ENCODE measurements at places on chromosomes 7 and 10.
A peak's percentile ranks its signal among the peaks of the same experiment; 100 is the strongest.

- peak; percentile 68 for DNase-seq
These were observed 105.8 kb downstream of the ARHGAP21 start for GRCh38 chr10:24617771-24618396.

GRCh38 chr7:44161371-44161770 lies 20.2 kb upstream of the MYL7 start:
- DNase-seq, result no peak

GRCh38 chr7:135920478-135920877 lies 56.7 kb downstream of the MTPN start:
- DNase-seq, result no peak

- peak; percentile 46 for DNase-seq
These were observed 124.4 kb downstream of the PON1 start for GRCh38 chr7:95199779-95200558.

DNA sequence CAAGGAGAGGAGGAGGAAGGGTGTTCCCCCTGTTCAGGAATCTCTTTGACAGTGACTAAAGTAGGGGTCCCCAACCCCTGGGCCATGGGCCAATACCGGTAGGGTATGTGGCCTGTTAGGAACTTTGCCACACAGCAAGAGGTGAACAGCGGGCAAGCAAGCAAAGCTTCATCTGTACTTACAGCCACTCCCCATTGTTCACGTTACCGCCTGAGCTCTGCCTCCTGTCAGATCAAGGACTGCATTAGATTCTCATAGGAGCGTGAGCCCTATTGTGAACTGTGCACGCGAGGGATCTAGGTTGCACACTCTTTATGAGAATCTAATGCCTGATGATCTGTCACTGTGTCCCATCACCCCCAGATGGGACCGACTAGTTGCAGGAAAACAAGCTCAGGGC lies 201.6 kb downstream of the CAMK1D start:
- no peak for DNase-seq

DNA sequence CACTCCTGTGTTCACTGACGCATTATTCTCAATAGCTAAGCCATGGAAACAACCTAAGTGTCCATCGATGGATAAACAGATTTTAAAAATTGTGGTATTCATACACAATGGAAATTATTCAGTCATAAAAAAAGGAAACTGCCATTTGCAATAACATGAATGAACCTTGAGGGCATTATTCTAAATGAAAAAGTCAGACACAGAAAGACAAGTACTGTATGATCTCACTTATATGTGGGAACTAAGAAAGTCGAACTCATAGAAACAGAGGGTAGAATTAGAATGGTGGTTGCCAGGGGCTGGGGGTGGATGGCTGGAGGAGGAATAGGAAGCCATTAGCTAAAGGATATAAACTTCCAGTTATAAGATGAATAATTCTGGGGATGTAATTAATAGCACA lies 71.8 kb downstream of the JAZF1 start:
- DNase-seq, result no peak

- DNase-seq, result no peak
These were observed 9.7 kb downstream of the TM9SF3 start for GRCh38 chr10:96577069-96577468.

GRCh38 chr7:133650069-133650468 lies 397.2 kb downstream of the EXOC4 start:
- no peak for DNase-seq

- no peak for DNase-seq
These were observed 189.9 kb upstream of the PDE1C start for GRCh38 chr7:32259931-32260596.

DNA sequence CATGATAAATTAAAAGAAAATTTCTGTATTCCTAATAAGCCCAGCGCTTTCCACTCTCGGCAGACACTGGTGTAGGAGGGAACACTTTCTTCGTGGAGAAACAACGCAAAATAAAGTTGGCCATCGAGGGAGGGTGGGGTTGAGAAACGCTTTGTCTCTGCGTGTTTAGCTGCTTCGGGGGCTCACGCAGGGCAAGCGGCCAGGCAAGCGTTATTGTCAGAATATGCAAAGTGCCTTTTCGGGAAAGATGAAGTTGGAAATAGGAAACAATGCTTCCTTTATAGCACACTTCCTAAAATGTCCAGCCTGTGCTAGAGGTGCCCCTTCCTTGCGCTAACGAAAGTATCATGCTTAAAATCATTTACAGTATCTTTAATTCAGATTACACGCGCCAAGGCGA lies 1.9 kb upstream of the EBF3 start:
- DNase-seq, result no peak

- peak; percentile 76 for DNase-seq
These were observed 112.1 kb downstream of the FAM53B start for GRCh38 chr10:124632064-124632531.

GRCh38 chr10:61750943-61751471 lies 88.3 kb downstream of the CABCOCO1 start:
- DNase-seq, result peak; percentile 59

DNA sequence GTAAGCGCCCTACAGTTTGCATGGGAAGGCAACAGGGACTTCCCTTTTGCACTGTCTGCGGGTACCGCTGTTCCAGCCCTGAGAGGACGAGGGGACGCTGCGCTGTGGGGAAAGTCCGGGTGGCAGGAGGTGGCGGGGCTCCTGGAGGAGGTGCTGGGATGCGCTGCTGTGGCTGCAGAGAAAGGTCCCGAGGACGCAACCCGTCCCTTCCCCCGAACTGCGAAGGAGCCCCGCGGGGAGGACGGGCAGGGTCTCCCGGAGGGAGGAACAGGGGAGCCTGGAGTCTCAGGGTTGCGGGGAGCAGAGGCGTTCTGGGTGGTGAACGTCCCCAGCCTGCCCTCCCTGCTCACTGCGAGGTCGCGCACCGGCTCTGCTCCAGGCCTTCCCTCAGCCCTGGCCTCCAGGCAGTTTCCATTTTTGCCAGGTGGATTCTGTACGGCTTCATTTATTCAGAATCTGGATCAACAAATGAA lies 91.6 kb downstream of the CXCL12 start:
- DNase-seq, result no peak

GRCh38 chr7:35701287-35701900 lies 6.5 kb upstream of the HERPUD2 start:
- no peak for DNase-seq

DNA sequence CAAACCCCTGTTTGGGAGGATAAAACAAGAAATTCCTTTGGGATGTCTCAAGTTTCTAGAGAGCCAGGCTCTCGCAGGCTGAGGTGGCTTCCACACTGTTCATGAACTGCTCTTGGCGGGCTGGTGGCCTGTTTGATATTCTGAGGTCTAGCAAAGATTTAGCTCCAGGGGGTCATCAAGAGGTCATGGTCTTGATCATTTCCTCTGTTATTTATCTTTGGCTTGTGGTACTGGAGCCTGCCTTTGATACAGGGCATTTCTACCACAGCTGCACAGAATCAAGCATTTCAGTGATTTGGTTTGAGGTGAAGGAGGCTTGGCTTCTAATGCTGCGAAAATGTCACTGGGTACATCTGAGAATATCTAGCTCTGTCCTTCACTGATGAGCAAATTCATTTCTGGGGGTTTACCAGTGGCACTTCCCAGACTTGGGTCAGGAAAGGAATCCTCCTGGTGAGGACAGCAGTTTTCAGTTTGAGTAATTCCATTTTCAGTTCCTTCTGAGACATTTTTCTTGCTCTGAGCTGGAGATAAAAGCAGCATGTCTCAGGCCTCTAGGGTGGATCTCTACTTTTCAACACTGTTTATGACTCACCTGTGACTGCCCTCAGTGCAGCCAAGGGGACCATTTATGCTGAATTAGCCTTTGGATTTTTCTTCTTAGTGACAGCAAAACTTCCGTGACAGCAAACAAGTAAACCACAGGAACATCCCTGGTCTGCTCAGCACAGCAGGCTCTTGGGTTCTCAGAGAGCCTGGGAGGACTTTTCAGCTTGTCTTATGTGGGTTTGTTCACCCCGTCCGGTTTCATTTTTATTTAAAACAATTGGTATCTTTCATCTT lies 312.0 kb downstream of the RNLS start:
- no peak for DNase-seq

GRCh38 chr7:134327896-134328295 lies 11.2 kb upstream of the SLC35B4 start:
- DNase-seq, result peak; percentile 65

DNA sequence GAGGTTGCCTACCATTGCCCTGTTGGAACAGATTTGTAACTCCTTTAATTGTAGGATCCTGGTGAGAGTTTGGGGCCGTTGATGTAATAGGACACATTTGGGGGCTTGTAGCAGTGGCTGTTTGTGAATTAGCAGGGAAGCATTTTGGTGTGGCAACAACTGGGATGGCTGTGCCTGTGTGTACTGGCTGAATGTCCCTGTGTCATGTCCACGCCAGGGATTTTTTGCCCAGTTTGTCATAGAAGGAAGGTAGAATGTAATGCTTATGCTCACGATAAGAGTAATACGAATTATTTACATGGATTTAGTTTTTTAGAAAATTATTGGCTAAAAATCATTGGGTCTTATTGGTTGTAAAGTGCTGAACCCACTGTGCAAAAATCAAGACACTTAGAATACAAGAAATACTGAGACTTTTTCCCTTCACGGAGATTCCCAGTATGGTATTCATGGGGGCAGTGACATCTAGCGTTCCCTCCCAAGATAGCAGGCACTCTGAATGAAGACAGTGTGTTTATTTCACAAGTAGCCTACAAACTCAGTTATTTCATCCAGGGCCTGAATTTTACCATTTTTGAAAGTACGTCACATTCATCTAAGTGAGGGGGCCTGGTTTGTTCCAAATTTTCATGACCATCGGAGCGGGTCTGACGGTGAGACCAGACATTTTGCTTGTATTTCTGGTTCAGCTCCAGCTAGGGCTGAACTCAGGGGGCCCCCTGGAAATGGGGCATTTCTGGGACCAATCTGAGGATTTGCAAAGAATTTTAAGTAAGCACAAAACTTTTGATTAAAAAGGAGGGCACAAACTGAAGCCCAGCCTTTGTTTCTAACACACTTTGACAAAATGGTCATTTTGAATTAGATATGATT lies 74.7 kb downstream of the CACNB2 start:
- DNase-seq, result peak; percentile 55

DNA sequence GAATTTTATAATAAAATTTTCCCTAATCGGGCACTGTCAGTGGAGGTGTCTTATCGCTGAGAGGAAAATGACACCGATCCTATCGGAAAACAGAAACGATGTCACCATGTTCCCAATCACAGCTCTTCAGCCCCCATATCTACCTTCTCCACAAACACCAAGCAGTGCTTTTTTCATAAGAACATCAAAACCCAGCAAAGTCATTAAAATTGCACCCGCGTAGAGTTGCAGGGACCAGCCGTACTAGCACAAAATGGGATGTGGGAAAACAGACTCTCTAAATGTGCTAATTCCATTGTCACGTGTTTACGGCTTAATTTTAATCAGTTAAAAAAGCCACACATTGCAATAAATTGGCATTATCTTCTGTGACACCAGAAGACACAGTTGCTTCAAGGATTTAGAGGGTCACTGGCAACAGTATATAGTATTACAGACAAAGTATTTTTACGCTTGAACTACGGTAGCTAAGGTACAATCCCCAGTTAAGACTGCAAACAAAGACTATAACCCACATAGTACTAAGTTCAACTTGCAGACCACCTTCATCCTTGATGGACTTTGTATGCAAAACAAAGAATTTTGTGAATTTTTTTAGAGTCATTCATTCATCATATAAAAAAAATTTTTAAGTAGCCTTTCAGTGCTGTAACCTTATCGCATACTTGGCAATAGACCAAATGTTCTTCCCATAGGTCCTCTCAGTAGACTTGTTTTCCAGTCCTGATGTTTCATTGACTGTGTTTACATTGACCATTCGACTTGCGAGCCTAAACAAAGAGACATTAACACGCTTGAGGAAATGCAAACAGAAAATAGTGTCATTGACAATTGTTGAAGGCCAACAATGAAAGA lies 116.0 kb downstream of the VTI1A start:
- DNase-seq, result no peak

- DNase-seq, result no peak
These were observed 53.5 kb downstream of the DNAJB9 start for GRCh38 chr7:108623220-108623619.

Data from iPS-NIHi11 (cell line).